Caco-2 (cell line): ENCODE measurements at places on chromosomes 12 and 14. TPM values are rescaled to one million over a fixed set of nuclear protein-coding genes. Genes with fewer than 3 reads are reported as not detected.

PROX2 gene
- total RNA-seq = not detected in 2 replicates

PPFIA2 gene
- not detected in 2 replicates for total RNA-seq

ASCL1 gene
- not detected in 2 replicates for total RNA-seq

HNRNPA1 gene
- 1,364 and 1,426 TPM in 2 replicates for total RNA-seq

SYNDIG1L gene
- total RNA-seq = 0.29 TPM in 1 of 2 replicates, not detected in the other

NUP37 gene
- total RNA-seq = 78.9 and 87.4 TPM in 2 replicates

FAM186B gene
- total RNA-seq = 1.4 and 2.2 TPM in 2 replicates

TSPAN9 gene
- 45.5 and 49.1 TPM in 2 replicates for total RNA-seq

GPRC5A gene
- total RNA-seq = 73.9 and 99.7 TPM in 2 replicates

DIO2 gene
- total RNA-seq = 3.4 and 4.9 TPM in 2 replicates

GZMH gene
- not detected in 2 replicates for total RNA-seq

TAS2R7 gene
- not detected in 2 replicates for total RNA-seq

DNA sequence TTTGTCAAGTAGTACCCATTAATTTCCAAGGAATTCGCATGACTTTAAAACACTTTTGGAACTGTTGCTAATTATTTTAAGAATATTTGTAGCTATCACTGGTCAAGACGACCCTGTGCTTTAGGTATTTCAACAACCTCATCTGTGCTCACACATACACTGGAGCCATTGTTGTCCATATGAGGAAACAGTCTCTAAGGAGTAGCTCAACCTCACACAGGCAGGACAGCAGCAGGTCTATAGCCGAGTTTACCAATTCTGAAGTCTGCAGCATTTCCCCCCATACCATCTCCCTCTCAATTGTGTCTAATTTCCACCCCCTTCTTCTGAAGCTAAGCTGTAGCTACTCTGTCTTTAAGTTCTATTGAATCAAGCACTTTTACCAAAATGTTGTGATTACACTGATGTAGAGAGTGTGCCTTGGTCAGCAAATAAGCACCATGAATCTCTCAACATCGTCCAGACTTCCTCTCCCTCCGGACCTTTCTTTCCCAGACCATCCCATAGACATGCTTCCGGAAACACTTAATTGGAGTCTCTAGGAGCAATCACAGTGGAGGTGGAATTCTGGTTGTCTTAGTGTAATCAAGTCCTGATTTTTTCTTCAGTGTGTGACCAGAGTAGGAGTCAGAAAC lies 48.5 kb upstream of the NUAK1 start:
- DNase-seq = no peak

GRCh38 chr12:88556213-88556774 lies 24.0 kb downstream of the KITLG start:
- no peak for DNase-seq

GRCh38 chr14:36442824-36443241 lies 77.2 kb downstream of the NKX2-1 start:
- no peak for DNase-seq

DNA sequence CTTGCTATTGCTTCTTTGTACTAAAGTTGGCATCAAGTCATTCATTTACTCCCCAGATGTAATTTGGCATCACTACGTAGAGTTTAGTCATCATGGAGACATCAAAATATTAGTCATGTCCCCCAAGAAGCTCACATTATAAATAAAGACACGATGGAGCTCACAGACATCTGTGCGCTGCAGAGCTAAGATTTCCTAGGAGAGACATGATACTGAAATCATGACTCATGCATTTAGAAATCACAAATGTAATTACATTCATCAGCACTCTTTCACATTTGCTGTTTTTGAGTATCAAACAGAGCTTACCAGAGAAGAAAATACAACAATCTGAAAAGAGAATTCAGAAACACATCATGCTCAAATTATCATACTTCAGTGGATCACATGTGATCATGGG lies 169.8 kb downstream of the LRIG3 start:
- no peak for DNase-seq

DNA sequence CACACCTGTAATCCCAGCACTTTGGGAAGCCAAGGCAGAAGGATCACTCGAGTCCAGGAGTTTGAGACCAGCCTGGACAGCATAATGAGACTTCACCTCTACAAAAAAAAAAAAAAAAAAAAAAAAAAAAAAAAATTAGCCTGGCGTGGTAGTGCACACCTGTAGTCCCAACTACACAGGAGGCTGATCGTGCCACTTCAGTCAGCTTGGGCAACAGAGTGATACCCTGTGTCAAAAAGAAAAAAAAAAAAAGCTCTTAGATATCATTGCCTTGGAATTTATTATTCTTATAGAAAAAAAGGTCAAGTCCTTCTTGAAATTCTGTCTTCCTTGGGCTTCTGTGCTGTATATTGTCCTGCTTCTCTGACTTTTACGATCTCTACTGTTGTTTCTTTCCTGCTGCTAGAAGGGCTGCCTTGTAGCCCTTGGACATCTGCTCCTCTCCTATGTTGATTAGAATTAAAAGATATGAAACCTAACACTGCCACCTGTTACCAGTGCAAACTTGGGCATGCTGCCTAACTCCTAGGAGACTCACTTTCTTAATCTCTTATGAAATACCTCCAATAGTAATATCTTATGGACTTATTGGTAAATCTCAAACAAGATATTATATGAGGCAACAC lies 5.7 kb downstream of the TMEM19 start:
- DNase-seq = no peak

GRCh38 chr12:22396735-22397134 lies 62.2 kb upstream of the ST8SIA1 start:
- DNase-seq = no peak

- no peak for DNase-seq
Measured at GRCh38 chr14:58625438-58625837, 12.3 kb upstream of the DACT1 start.

- peak; percentile 94 for DNase-seq
Measured at GRCh38 chr12:132593938-132594358, 16.4 kb downstream of the LRCOL1 start.

GRCh38 chr12:12358528-12358927 lies 1.6 kb downstream of the BORCS5 start:
- DNase-seq = no peak

DNA sequence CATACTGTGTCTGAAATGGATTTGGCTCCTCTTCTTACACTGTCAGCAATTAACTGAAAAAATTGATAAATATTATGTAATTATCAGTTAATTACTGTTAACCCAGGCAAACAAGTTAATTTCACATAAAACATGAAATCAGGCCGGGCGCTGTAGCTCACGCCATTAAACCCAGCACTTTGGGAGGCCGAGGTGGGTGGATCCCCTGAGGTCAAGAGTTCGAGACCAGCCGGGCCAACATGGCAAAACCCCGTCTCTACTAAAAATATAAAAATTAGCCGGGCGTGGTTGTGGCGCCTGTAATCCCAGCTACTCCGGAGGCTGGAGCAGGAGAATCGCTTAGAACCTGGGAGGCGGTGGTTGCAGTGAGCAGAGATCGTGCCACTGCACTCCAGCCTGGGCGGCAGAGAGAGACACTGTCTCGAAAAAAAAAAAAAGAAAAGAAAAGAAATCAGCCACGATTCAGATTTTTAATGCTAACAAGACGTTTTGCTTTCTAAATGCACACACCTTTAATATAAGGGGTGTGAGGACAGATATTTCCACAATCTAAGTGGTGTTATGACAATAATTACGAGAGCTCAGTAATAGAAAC lies 473 bp upstream of the TMEM19 start:
- DNase-seq = no peak

DNA sequence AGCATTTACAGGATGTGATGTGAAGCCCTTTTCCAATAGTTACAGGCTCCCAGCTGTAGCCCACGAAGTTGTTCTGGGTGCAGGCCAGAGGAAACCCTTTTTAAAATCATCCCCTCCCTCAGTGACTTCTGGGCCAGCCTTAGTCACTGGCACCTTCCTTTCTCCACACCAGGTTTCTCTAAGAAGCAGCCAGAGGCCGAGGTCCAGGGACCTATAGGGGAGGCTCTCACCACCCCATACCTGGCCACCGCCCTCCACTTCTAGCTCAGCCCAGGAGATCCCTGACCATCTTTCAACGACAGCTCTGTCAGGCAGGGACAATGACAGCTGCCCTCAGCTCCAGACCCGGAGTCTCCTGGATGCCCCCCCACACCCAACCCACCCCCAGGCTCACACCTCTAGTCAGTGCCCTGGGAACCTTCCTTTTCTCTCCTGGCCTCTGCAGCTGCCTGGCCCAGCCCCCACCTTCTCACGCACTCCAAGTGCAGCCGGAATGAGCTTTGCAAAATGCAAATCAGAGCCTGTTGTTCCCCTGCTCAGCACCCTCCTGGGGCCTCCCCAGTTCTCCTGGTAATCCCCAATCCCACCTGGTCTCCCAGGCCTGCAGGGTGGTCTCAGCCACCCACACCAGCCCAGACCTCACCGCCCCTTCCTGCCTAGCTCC lies 46.7 kb downstream of the TESC start:
- DNase-seq = no peak

DNA sequence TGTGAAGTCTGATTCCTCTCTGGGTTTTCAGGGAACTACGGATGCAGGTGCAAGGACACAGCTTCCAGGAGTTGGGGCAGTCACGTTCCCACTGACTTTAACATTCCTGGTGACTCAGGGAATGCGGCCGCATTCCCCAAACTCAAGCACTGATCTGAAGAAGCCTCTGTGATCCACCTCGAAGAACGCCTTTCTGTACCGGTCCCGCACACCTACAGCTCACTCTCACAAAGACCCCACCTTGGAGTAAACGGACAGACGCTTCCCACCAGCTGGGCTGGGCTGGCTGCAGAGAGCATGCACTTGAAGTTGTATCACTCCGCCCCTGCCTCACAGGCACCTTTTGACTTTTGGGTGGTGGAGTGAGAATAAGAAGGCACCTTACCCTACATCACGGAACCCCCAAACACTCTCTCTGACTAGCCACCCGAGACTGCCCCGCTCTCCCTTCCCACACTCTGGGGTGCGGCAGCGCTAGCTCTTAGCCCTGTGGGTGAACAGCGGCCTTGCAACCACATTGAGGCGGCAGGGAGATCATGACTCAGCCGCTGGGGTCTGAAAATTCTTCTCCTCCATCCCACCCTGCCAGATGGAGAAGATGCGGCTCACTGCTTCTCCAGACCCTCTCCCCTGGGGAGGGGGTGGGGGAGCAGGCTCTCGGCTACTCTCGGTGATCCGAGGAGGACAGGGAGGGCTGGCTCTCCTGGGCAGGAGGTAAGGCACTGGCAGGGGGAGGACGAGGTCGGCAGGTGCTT lies 23.7 kb upstream of the HDAC7 start:
- no peak for DNase-seq

- no peak for DNase-seq
Measured at GRCh38 chr14:22781301-22781991, 15.0 kb downstream of the OXA1L start.

DNA sequence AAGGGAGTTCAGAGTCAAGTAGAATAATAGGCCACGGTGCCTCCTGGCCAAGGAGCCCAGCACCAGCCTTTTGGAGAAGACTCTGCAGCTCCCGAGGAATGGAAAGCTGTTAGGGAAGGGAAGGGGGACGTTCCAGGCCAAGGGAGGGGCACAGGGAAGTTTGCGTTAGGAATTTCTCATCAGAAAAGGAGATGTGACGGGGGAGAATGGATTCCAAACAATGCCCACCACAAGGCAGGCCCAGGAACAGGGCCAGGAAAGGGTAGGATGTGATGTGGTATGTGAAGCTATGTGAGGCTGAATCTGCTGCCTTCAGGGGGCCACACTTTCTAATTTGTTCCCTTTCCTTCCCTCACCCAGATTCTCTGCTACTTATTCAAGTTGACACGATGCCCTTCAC lies 46.0 kb downstream of the DGLUCY start:
- DNase-seq = no peak

- DNase-seq = no peak
Measured at GRCh38 chr12:49536526-49537071, 2.2 kb upstream of the KCNH3 start.

- no peak for DNase-seq
Measured at GRCh38 chr14:105212541-105213300, 31.6 kb upstream of the NUDT14 start.

- DNase-seq = no peak
Measured at GRCh38 chr12:112924986-112925385, 13.3 kb upstream of the OAS3 start.

DNA sequence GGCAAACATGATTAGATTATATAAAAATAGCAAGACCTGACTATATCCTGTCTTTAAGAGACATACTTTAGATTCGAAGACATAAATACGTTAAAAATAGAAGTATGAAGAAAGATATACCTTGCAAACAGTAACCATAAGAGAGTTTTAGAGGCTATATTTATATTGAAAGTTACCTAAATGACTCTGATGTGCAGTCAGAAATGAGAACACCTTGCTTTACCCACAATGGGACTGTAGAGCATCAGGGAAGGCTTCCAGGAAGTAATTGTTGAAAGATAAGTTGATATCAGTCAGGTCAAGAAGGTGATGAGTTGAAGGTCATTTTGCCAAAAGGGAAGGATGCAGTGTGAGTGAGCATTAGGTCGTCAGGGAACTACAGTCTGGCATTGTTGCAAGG lies 110.2 kb downstream of the NEDD1 start:
- DNase-seq = no peak

- DNase-seq = no peak
Measured at GRCh38 chr12:42919691-42920090, 330.1 kb upstream of the PRICKLE1 start.

GRCh38 chr12:6697584-6698351 lies 2.8 kb downstream of the PIANP start:
- DNase-seq = peak; percentile 78

DNA sequence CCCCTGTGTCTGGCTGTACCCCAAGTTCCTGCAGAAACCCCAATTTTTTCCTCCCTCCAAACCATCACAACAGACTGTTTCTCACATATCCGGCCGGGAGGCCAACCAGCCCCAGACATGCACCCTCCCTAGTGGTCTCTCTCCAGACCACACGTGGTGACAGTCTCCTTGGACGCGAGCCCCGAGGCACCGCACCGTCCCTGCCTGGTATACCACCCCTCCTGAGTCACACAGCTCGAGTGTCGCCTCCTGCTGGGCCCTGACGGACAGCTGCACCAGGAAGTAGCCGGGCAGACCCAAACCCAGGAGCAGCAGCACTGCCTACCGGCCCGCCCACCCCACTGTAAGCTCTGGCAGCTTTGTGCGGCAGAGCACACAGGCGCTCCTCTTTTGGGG lies 97.4 kb downstream of the RFLNA start:
- DNase-seq = no peak

GRCh38 chr12:123041042-123041531 lies 60.6 kb downstream of the ARL6IP4 start:
- no peak for DNase-seq

DNA sequence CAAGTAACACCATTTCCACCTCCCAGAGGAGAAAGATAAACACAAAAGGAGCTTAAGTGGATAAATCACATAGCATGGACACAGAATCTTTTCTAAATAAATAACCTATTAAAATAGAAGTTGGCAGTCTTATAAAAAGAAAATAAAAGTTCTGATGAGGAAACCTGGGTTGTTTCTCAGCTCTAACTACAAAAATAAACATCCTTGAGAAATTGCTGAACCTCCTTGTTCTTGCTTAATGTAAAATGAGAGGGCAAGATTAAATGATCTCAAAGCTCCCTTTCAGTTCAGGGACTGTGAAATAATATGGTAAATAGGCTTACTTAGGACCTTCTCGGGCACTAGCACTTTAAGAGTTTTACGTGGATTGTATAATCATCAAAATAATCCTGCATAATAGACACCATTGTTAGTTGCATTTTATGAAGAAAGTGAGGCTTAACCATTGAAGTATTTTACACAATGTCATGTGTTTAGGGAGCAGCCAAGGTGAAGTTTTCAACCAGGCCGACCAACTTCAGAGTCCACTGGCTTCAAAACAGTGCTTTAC lies 214.0 kb upstream of the NOVA1 start:
- DNase-seq = no peak

GRCh38 chr12:24820872-24821271 lies 128.0 kb downstream of the BCAT1 start:
- DNase-seq = no peak
